Fibroblast of lung (primary cell): ENCODE measurements at places on chromosomes 13 and 19. TPM values are rescaled to one million over a fixed set of nuclear protein-coding genes. Genes with fewer than 3 reads are reported as not detected.

The TEX26 gene
- polyA plus RNA-seq, result 0.12 and 0.22 TPM in 2 replicates

The MRPL4 gene
- polyA plus RNA-seq, result 25.7 and 40.4 TPM in 2 replicates

The CABP5 gene
- not detected in 2 replicates for polyA plus RNA-seq

The SLAIN1 gene
- 0.54 and 0.56 TPM in 2 replicates for polyA plus RNA-seq

- H3K36me3 ChIP-seq, result no peaks in the 10 kb centered on the region
- peaks cover 2% of the 10 kb centered on the region for H3K4me1 ChIP-seq
- peak; percentile 33 for DNase-seq
- no peak overlapping the region for H3K4me3 ChIP-seq
- no peaks in the 10 kb centered on the region for H3K27me3 ChIP-seq
Observed at GRCh38 chr13:28705461-28706083, 13.2 kb downstream of the SLC46A3 start.

The CYP2F1 gene
- polyA plus RNA-seq, result not detected in 2 replicates

DNA sequence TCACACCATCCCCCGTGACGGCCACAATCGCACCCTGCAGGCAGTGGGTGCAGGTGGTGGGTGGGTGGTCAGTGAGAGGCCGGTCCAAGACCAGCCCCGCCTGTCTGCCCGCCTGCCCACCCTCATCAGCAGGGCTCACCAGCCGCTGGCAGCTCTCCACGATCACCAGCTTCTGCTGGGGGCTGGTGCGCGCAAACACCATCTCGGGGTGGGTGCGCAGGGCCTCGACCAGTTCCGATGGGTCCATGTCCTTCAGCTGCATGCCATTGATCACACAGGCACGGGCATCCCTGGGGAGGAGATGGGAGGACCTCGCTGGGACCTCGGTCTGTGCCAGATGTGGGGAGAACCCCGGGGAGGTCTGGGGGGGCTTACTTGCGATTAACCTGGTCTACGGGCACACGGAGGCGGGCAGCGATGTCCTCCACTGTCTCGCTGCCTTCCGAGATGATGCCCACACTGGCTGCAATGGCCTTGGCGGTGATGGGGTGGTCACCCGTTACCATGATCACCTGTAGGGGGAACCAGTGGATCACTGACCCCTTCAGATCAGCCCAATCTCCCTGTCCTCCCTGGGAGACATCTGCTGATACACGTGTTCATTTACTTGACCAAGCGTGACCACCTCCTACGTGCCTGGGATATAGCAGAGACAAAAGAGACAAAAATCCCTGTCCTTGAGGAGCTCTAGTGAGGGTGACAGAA lies 8.0 kb downstream of the ATP4A start:
- H3K36me3 ChIP-seq, result no peaks in the 10 kb centered on the region
- peaks cover 5% of the 10 kb centered on the region for H3K4me1 ChIP-seq
- peak; percentile 24 for DNase-seq
- no peak overlapping the region for H3K27ac ChIP-seq

GRCh38 chr19:47284324-47284899 lies 9.7 kb downstream of the INAFM1 start:
- no peak overlapping the region for H3K27ac ChIP-seq
- no peaks in the 10 kb centered on the region for H3K27me3 ChIP-seq
- H3K36me3 ChIP-seq, result no peaks in the 10 kb centered on the region
- DNase-seq, result peak; percentile 70
- peaks cover 11% of the 10 kb centered on the region for H3K4me1 ChIP-seq

DNA sequence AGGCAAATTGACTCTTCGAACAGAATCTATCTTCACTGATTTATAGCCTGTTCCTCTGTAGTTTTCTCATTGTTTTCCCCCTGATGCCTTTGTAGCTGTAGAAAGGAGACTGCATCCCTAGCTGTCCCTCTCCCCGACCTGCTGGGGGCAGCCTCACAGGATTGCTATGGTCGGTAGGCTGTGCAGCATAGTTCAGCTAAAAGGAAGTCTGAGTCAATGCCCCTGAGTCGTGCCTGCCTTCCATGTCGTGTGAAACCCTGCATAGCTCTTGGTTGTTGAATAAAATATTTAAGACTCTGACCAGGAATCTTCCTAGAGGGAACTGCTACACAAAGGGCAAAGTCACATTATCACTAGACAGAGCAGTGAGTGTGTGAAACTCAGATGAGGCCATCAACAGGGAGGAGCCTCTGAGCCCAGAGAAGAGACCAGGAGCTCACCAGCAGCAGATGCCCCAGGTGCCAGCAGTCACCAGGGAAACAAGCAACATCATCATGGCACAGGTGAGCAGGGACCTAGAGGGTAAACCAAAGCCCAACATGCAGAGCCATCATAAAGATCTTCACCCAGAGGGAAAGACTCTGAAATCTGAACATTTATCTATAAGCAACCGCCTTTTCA lies 108.4 kb upstream of the NBEA start:
- H3K4me3 ChIP-seq, result no peak overlapping the region
- H3K27ac ChIP-seq, result no peak overlapping the region
- H3K4me1 ChIP-seq, result no peaks in the 10 kb centered on the region
- H3K36me3 ChIP-seq, result no peaks in the 10 kb centered on the region
- H3K27me3 ChIP-seq, result no peaks in the 10 kb centered on the region
- no peak for DNase-seq

DNA sequence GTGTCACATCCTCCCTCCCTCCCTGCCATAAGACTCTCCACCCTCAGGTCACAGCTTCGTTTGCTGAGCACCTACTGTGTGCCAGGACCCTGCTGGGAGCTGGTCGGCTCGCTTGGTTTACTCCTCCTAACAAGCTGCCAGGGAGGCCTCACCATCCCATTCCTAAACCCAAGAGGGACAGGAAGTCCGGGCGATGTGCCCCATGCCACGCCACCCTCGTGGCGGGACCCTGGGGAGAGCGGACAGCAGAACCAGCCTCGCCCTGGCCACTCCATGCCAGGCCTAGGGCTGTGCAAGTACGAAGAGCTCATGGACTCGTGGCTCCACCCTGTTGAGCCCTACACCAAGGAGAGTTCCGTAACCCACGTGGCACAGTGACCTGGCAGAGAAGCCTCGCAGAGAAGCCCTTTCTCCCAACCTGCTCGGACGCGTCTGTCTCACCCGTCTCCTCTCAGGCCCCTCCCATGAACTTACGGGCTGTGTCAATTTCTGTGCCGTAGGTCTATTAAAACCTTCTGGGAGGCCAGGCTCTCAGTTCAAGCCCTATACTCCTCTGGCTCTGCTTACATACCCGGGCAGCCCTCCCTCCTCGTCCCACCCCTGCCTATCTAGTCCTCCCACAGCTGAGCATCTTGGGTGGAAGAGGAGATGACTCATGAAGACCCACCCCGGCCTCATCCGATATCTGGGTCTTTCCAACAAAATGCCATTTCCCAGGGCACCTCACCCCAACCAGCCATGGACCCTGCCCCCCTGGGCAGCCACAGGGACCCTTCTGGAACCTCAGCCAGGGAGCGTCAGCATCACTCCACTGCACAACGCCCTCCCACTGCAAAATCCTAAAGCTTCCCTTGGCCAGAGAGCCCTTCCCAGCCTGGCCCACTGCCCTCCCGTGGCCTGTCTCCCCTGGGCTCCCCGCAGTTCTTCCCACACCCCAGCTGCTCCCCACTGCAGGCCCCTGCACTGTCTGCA lies 2.6 kb downstream of the UBXN6 start:
- peak; percentile 26 for DNase-seq
- peaks cover 26% of the 10 kb centered on the region for H3K36me3 ChIP-seq
- peak overlapping the region; percentile 67 for H3K27ac ChIP-seq
- peak overlapping the region; percentile 27 for H3K4me3 ChIP-seq
- H3K27me3 ChIP-seq, result no peaks in the 10 kb centered on the region

GRCh38 chr13:99442273-99442895 lies 58.9 kb upstream of the TM9SF2 start:
- no peaks in the 10 kb centered on the region for H3K4me1 ChIP-seq
- no peaks in the 10 kb centered on the region for H3K36me3 ChIP-seq
- DNase-seq, result peak; percentile 62
- peaks cover 10% of the 10 kb centered on the region for H3K27me3 ChIP-seq
- no peak overlapping the region for H3K27ac ChIP-seq

DNA sequence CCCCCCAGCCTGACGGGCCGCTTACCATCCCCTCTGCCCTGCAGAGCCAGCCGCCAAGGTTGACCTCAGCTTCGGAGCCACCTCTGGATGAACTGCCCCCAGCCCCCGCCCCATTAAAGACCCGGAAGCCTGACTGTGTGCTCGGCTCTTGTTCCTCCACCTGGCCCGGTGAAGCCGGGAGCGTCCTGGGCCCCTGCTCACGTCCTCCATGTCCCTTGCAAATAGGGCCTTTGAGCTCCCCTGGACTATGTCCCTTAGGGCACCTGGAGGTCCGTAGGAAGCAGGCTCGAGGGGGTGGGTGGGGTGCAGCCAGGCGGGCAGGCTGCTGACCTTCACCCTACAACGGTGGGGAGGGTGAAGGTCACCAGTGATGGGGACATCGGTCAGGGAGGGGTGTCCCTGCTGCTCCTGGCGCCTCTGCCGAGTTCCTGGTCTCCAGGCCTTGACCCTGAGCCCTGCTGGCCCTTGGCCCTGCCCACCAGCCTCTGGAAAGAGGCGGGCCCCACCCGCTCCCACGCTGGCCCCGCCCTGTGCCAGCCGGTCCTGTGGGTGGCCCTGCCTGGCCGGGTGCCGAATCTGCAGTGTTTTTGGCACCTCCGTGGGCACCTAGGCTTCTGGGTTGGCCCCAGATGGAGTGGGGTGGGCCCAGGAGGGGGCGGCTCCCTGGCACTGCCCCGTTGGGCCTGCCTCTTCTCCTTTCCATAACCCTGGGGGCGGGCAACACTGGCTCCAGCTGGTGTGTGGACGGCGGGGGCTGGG lies 3.3 kb downstream of the ATP5F1D start:
- H3K4me3 ChIP-seq, result peak overlapping the region; percentile 41
- DNase-seq, result no peak
- H3K27me3 ChIP-seq, result no peaks in the 10 kb centered on the region
- peak overlapping the region; percentile 67 for H3K27ac ChIP-seq

The KCTD4 gene
- 0.07 and 0.54 TPM in 2 replicates for polyA plus RNA-seq

GRCh38 chr13:85841427-85841826 lies 42.2 kb upstream of the SLITRK6 start:
- H3K36me3 ChIP-seq, result no peaks in the 10 kb centered on the region
- no peak for DNase-seq
- H3K4me3 ChIP-seq, result no peak overlapping the region
- H3K4me1 ChIP-seq, result no peaks in the 10 kb centered on the region
- H3K27ac ChIP-seq, result no peak overlapping the region
- no peaks in the 10 kb centered on the region for H3K27me3 ChIP-seq

- no peaks in the 10 kb centered on the region for H3K27me3 ChIP-seq
- peak overlapping the region; percentile 99 for H3K27ac ChIP-seq
- peak overlapping the region; percentile 57 for H3K4me3 ChIP-seq
Observed at GRCh38 chr19:11088506-11089253, 583 bp upstream of the LDLR start.

DNA sequence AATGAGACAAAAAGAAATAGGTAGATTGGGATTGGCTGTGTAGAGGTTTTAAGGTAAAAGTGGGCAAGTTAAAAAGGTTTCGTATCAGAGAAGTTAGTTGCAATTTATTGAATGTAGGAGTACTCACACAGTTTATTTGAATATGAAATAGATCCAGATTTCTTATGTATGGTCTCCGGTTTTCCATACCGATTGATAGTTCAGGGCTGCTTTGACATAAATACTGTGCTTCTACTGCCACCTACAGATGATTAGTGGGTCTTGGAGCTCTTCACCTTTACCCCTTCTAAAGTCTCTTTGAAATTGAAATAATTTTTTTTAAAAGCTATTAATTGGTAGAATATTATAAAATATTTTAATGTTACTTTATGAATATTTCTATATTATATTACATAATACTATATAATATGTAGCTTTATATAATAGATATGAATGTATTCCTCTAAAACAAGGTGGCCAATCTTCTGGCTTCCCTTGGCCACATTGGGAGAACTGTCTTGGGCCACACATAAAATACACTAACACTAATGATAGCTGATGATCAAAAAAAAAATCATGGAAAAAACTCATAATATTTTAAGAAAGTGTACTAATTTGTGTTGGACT lies 7.7 kb upstream of the GPR18 start:
- peak; percentile 41 for DNase-seq
- H3K27ac ChIP-seq, result no peak overlapping the region
- H3K36me3 ChIP-seq, result no peaks in the 10 kb centered on the region
- H3K4me1 ChIP-seq, result no peaks in the 10 kb centered on the region

GRCh38 chr13:99663185-99663825 lies 162.0 kb downstream of the TM9SF2 start:
- no peak overlapping the region for H3K4me3 ChIP-seq
- H3K36me3 ChIP-seq, result no peaks in the 10 kb centered on the region
- DNase-seq, result no peak
- H3K4me1 ChIP-seq, result no peaks in the 10 kb centered on the region
- no peak overlapping the region for H3K27ac ChIP-seq
- H3K27me3 ChIP-seq, result no peaks in the 10 kb centered on the region

DNA sequence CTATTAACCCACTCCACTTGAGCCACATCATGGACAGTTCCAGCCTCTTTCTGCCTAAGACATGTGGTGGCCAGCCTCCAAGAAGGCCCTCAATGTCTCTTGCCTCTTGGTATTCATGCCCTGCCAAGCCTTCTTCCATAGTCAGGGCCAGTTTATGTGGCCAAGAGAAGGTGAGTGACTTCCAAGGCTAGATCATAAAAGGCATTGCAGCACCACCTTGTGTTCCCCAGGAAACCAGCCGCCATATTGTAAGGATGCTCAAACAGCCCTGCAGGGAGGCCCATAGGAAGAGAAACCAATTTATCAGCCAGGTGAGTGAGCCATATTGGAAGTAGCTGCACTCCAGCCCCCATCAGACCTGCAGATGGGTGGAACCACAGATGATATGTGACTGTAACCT lies 12.3 kb upstream of the DNMT1 start:
- no peaks in the 10 kb centered on the region for H3K27me3 ChIP-seq
- no peaks in the 10 kb centered on the region for H3K36me3 ChIP-seq
- no peak for DNase-seq
- no peaks in the 10 kb centered on the region for H3K4me1 ChIP-seq
- H3K4me3 ChIP-seq, result no peak overlapping the region
- no peak overlapping the region for H3K27ac ChIP-seq

DNA sequence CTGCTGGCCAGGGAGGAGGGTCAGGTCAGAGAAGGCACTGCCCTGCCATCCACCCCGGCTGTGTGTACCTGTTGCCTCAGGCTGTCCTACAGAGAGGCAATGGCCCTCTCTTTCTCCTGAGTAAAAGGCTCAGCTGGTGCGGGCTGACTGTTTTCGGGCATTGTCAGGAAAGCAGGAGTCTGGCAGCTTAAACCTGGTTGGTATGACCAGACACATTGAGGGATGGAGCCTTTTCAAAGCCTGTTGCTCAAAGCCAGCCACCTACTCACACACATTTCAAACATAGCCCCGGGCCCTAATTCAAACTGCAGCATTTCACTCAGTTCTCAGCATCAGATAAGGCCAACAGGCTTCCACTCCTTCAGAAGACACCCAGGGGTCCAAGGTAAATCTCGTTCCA lies 61.8 kb upstream of the PDX1 start:
- no peaks in the 10 kb centered on the region for H3K4me1 ChIP-seq
- no peaks in the 10 kb centered on the region for H3K36me3 ChIP-seq
- no peak overlapping the region for H3K27ac ChIP-seq
- no peak for DNase-seq

The RYR1 gene
- polyA plus RNA-seq, result under 0.01 and 0.09 TPM in 2 replicates

- no peak overlapping the region for H3K4me3 ChIP-seq
- no peaks in the 10 kb centered on the region for H3K36me3 ChIP-seq
- DNase-seq, result no peak
- H3K4me1 ChIP-seq, result no peaks in the 10 kb centered on the region
Observed at GRCh38 chr13:70995338-70995737, 871.7 kb downstream of the DACH1 start.
